ENCODE measurements at places on chromosomes 16 and 17.

DNA sequence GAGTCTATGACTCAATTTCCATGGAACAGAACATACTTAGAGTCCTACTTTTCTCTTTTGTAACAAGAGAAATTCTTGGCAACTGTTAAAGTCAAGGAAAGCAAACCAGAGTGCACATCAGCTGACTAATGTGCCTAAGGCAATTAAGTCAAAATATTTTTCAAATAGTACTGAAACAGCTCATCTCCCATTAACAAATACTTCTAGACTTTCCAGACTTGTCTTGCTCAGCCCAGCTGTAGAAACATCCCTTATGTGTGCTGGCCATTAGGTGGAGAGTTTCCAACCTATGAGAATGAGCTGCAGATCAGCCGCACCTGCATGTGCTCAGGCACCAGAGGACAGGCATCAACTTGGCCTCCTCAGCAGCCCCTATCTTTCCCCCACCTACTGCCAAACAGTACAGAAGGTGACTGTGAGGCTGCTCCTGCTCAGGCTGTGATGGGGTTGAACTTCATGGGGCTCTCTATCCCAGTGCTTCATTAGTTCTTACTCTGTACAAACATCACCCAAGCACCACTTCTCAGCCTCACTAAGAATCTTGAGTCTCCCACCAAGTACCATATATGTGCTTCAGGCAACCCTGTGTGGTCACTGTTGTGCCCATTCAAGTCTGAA, 32.2 kb downstream of the TEX2 start:
- peaks cover 52% of the 10 kb centered on the region for H3K4me1 ChIP-seq
- H3K4me3 ChIP-seq: no peak overlapping the region
- peak overlapping the region; percentile 72 for H3K27ac ChIP-seq
- H3K27me3 ChIP-seq: no peaks in the 10 kb centered on the region
- no peaks in the 10 kb centered on the region for H3K36me3 ChIP-seq
- no peak for DNase-seq

- no peaks in the 10 kb centered on the region for H3K36me3 ChIP-seq
- H3K27ac ChIP-seq: no peak overlapping the region
- no peak for DNase-seq
- H3K4me1 ChIP-seq: no peaks in the 10 kb centered on the region
- H3K4me3 ChIP-seq: no peak overlapping the region
Measured at GRCh38 chr17:7523033-7523432, 25.8 kb upstream of the TNFSF12 start.

- peaks cover under 1% of the 10 kb centered on the region for H3K4me1 ChIP-seq
- no peak for DNase-seq
- H3K27ac ChIP-seq: no peak overlapping the region
- H3K27me3 ChIP-seq: no peaks in the 10 kb centered on the region
- no peaks in the 10 kb centered on the region for H3K36me3 ChIP-seq
Measured at GRCh38 chr16:50610331-50611262, 62.4 kb downstream of the NKD1 start.

DNA sequence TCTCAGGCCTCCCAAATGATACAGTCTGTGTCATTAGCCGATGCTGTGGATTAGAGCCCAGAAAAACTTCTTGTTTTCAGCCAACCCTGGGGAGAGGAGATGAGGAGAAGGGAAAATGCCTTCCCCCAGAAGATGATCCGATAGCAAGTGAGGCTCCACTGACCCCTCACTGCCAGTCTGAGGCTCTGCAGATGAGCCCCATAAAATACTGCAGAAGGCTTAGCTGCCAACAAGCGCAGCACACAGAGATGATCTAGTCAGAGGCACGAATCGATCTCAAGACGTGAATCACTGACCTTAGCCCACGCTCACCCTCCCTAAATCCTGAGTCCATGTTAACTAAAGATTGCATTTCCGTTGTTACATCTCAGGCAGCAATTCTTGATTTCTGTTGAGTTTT, 31.5 kb downstream of the SALL1 start:
- H3K4me1 ChIP-seq: no peaks in the 10 kb centered on the region
- no peak for DNase-seq
- H3K27ac ChIP-seq: no peak overlapping the region
- no peaks in the 10 kb centered on the region for H3K36me3 ChIP-seq
- H3K4me3 ChIP-seq: no peak overlapping the region

GRCh38 chr16:78364556-78364880, 265.1 kb downstream of the WWOX start:
- no peaks in the 10 kb centered on the region for H3K4me1 ChIP-seq
- H3K27me3 ChIP-seq: no peaks in the 10 kb centered on the region
- H3K27ac ChIP-seq: no peak overlapping the region
- DNase-seq: no peak
- no peaks in the 10 kb centered on the region for H3K36me3 ChIP-seq

GRCh38 chr17:77319211-77320043, 178.7 kb downstream of the SEC14L1 start:
- no peaks in the 10 kb centered on the region for H3K36me3 ChIP-seq
- H3K27ac ChIP-seq: peak overlapping the region; percentile 81
- DNase-seq: peak; percentile 91
- no peaks in the 10 kb centered on the region for H3K27me3 ChIP-seq
- peak overlapping the region; percentile 66 for H3K4me3 ChIP-seq

GRCh38 chr16:10225653-10226052, 43.4 kb upstream of the GRIN2A start:
- H3K4me3 ChIP-seq: no peak overlapping the region
- H3K4me1 ChIP-seq: no peaks in the 10 kb centered on the region
- no peaks in the 10 kb centered on the region for H3K36me3 ChIP-seq
- H3K27me3 ChIP-seq: no peaks in the 10 kb centered on the region

GRCh38 chr16:52298769-52299168, 248.2 kb downstream of the TOX3 start:
- no peaks in the 10 kb centered on the region for H3K27me3 ChIP-seq
- H3K36me3 ChIP-seq: no peaks in the 10 kb centered on the region
- no peak for DNase-seq
- H3K27ac ChIP-seq: no peak overlapping the region

DNA sequence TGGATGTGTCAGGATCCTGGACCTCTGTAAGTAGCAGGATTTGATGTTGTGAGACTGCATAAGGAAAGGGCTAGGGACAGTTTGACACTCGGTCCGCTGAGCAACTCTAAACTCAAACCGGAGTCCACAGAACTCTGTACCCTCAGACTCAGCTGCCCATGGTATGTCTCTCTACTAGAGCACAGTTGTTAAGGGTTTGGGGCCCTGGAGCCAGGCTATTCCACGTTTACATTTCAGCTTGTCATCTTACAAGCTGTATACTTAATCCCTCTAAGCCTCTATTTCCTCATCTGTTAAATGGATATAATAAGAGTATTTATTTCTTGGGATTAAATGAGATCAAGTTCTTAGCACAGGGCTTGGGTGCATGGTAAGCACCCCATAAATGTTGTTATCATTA, 27.9 kb downstream of the HOXB1 start:
- no peaks in the 10 kb centered on the region for H3K36me3 ChIP-seq
- H3K4me3 ChIP-seq: no peak overlapping the region
- H3K4me1 ChIP-seq: peaks cover 4% of the 10 kb centered on the region
- DNase-seq: no peak
- H3K27me3 ChIP-seq: peaks cover 6% of the 10 kb centered on the region
- no peak overlapping the region for H3K27ac ChIP-seq

GRCh38 chr17:68085771-68086381, 50.3 kb downstream of the KPNA2 start:
- no peaks in the 10 kb centered on the region for H3K4me1 ChIP-seq
- H3K27me3 ChIP-seq: no peaks in the 10 kb centered on the region
- no peaks in the 10 kb centered on the region for H3K36me3 ChIP-seq

- H3K4me1 ChIP-seq: no peaks in the 10 kb centered on the region
- no peak overlapping the region for H3K27ac ChIP-seq
Measured at GRCh38 chr17:503449-503700, 150.8 kb upstream of the RPH3AL start.

DNA sequence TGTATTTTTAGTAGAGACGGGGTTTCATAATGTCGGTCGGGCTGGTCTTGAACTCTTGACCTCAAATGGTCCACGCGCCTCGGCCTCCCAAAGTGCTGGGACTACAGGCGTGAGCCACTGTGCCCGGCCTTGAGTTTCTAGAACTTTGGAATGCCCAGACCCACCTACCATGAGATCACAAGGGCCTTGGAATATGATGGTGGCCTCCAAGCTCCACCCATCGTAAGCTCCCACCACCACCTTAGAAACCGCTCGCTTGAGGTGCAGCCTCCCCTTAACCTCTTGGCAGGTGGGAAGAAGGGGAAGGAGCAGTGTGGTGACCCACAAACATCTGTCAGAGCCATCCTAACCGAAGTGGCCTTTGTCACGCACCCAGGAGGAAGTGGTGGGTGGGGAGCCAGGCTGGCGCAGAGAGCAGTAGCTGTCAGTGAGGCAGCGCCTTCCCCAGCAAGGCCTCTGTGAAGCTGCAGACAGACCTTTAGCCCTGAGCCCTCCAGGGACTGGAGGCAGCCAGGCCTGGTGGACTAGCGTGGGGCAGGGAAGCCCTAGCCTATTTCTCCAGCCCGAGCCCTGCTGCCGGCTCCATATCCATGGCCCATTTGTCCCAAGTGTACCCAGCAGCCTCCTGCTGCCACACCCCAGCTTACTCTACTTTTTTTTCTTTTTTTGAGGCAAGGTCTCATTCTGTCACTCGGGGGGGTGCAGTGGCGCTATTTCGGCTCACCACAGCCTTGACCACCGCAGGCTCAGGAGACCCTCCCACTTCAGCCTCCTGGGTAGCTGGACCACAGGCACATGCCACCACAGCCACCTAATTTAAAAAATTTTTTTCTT, 13.1 kb upstream of the SEPHS2 start:
- H3K27ac ChIP-seq: no peak overlapping the region
- peak; percentile 19 for DNase-seq
- H3K4me1 ChIP-seq: no peaks in the 10 kb centered on the region
- H3K36me3 ChIP-seq: no peaks in the 10 kb centered on the region
- no peak overlapping the region for H3K4me3 ChIP-seq

DNA sequence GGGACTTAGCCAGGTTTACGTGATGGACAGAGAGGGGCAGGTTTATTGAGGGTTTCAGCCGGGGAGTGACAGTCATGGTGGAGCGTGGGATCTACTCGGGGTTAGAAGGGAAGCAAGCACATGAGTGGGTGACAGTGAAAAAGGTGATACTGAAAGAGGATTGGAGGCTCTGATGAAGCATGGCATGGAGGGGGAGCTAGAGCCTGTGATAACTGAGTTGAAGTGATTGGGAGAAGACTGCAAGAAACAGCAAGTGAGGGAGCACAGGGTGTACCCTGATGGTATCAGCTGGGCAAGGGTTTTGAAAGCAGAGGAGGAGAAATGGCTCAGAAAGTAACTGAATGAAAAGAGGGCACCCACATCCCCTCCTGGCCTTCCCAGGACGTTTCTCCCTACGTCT, 6.7 kb upstream of the KSR1 start:
- no peak overlapping the region for H3K27ac ChIP-seq
- no peaks in the 10 kb centered on the region for H3K4me1 ChIP-seq
- no peaks in the 10 kb centered on the region for H3K27me3 ChIP-seq

DNA sequence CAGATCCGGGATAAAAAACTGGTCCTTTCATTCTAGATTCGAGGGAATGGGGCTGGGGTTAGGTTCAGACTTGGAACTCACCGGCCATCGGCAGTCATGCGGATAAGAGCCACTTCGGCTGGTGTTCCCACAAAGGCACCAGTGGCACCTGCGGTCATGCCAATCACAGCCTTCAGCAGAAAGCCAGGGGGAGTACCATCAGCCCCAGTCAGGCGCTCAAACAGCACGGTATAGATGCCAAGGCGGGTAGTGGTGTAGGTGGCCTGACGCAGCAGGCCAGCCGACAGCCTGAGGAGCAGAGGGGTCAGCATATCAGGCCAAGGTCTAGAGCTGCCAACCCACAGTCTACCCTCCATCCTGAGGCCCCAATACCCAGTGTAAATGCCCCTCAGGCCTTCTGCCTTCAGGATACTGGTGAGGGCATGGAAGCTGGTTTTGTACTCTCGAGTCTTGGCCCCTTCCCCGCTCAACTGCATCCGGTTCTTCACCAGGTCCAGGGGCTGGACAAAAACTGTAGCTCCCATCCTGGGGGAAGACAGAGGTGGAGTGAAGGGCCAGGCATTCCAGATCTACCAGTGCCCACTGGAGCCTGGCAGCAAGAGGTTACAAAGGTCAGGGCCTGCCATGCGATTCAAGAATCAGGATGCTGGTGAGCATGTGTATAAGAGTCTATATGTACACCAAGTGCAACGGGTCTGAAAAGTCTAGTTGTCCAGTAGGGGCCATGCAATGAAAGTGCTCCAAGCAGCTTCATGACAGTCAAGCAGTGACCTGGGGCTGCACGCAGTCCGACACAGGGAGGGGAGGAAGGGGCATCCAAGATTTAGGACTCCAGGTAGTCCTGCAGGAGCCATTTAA, 929 bp downstream of the SLC25A11 start:
- H3K4me1 ChIP-seq: peaks cover 46% of the 10 kb centered on the region
- peak overlapping the region; percentile 80 for H3K4me3 ChIP-seq
- no peaks in the 10 kb centered on the region for H3K27me3 ChIP-seq
- DNase-seq: peak; percentile 58

GRCh38 chr16:57700781-57701551, 6.4 kb downstream of the DRC7 start:
- H3K4me1 ChIP-seq: no peaks in the 10 kb centered on the region
- H3K36me3 ChIP-seq: no peaks in the 10 kb centered on the region
- H3K4me3 ChIP-seq: no peak overlapping the region
- no peak for DNase-seq
- no peaks in the 10 kb centered on the region for H3K27me3 ChIP-seq
- H3K27ac ChIP-seq: no peak overlapping the region

DNA sequence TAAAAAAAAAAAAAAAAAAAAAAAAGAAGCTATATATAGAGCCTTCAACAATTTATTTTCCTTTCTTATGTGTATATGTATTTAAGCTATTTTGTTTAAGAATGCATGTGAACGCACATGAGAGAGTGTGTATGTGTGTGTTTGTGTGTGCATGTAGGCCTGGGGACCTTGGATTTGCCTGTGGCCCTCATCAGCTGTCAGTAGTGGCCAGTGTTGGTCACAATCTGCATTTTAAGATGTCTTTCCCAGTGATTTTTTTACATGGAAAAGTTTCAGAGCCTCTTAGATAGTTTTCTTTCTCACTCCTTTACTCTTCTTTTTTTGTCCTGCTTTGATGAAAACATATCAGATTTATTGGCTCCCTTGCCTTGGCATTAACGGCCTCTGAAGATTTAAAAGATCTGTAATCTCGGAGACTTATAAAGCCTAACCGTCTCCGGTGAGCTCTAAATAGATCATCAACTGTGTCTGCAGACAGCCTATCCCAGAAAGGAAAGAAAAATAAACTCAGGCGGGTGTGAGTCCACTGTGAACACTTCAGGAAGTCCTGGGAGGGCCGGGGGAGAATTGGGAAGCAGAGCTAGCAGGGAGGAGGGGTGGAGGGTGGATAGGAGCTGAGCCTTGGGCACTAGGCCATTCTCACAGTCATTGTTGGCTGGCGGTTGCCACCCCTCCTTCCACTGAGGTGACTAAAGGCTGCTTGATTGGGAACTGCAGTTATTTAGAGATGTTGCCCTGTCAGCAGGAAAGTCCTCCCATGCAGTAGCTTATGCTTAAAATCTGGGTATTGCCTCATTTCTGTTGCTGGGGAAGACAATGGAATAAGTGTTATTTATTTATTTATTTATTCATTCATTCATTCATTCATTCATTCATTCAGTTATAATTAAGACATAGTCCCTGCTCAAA, 86.8 kb downstream of the WWP2 start:
- peak overlapping the region; percentile 77 for H3K27ac ChIP-seq
- H3K36me3 ChIP-seq: no peaks in the 10 kb centered on the region

Data from psoas muscle (tissue), 8 donors.